ENCODE measurements at places on chromosomes 1 and 21. TPM values are rescaled to one million over a fixed set of nuclear protein-coding genes. Genes with fewer than 3 reads are reported as not detected.

GRCh38 chr1:88327391-88328267 is 356.4 kb upstream of the PKN2 start:
- no peak overlapping the region for H3K4me3 ChIP-seq
- H3K27ac ChIP-seq = no peak overlapping the region
- no peaks in the 10 kb centered on the region for H3K27me3 ChIP-seq
- DNase-seq = no peak
- H3K36me3 ChIP-seq = no peaks in the 10 kb centered on the region
- H3K4me1 ChIP-seq = peaks cover 15% of the 10 kb centered on the region

- H3K27ac ChIP-seq = no peak overlapping the region
- no peaks in the 10 kb centered on the region for H3K27me3 ChIP-seq
- no peak overlapping the region for H3K4me3 ChIP-seq
- no peak for DNase-seq
- H3K4me1 ChIP-seq = no peaks in the 10 kb centered on the region
- H3K36me3 ChIP-seq = no peaks in the 10 kb centered on the region
Observed at GRCh38 chr21:23639721-23640120, 1967.6 kb downstream of the MRPL39 start.

DNA sequence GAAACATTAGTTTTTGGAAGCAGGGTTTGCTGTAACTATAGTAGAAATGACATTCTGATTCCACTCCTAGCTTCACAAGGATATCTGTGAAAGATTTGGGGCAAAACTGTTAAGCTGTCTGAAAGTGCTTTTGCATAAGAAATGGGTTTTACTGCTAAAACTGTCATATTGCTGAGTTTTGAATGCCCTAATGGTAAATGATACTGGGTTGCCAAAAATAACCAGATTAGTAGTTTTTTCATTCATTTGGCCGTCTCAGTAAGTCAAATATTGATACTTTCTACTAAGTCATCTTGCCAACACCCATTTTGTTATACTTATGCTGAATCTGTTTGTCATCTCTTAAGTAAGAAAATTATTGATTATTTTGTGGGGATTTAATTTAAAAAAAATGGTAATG is 399 bp upstream of the PTPRC start:
- H3K27ac ChIP-seq = no peak overlapping the region
- H3K27me3 ChIP-seq = no peaks in the 10 kb centered on the region
- no peaks in the 10 kb centered on the region for H3K4me1 ChIP-seq
- H3K4me3 ChIP-seq = no peak overlapping the region

GRCh38 chr1:156904187-156904959 is 10.9 kb downstream of the PEAR1 start:
- peaks cover 28% of the 10 kb centered on the region for H3K36me3 ChIP-seq
- peaks cover 77% of the 10 kb centered on the region for H3K4me1 ChIP-seq
- peak overlapping the region; percentile 26 for H3K27ac ChIP-seq
- H3K27me3 ChIP-seq = no peaks in the 10 kb centered on the region

- no peaks in the 10 kb centered on the region for H3K4me1 ChIP-seq
- H3K4me3 ChIP-seq = no peak overlapping the region
- peaks cover 71% of the 10 kb centered on the region for H3K27me3 ChIP-seq
- no peak for DNase-seq
Observed at GRCh38 chr1:5430136-5430535, 562.1 kb downstream of the NPHP4 start.

- no peak for DNase-seq
- H3K4me3 ChIP-seq = peak overlapping the region; percentile 43
- H3K27ac ChIP-seq = no peak overlapping the region
- peaks cover 5% of the 10 kb centered on the region for H3K4me1 ChIP-seq
- no peaks in the 10 kb centered on the region for H3K36me3 ChIP-seq
- H3K27me3 ChIP-seq = no peaks in the 10 kb centered on the region
Observed at GRCh38 chr1:94883691-94884090, 43.2 kb downstream of the CNN3 start.

DNA sequence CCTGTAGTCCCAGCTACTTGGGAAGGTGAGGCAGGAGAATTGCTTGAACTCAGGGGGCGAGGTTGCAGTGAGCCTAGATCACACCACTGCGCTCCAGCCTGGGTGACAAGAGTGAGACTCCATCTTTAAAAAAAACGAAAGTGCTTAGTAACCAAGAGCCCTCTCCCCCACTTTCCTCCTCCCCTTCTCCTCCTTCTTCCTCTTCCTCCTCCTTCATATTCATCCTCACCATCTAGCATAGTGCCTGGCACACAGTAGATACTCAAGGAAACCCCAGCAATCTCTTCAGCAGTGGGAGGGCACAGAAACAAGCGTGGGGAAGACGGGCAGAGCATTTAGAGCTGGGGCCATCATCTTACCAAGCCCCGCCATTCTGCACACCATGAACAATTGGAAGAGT is 119.4 kb upstream of the SLC45A1 start:
- DNase-seq = no peak
- no peak overlapping the region for H3K4me3 ChIP-seq
- H3K36me3 ChIP-seq = no peaks in the 10 kb centered on the region
- no peak overlapping the region for H3K27ac ChIP-seq
- H3K27me3 ChIP-seq = no peaks in the 10 kb centered on the region

DNA sequence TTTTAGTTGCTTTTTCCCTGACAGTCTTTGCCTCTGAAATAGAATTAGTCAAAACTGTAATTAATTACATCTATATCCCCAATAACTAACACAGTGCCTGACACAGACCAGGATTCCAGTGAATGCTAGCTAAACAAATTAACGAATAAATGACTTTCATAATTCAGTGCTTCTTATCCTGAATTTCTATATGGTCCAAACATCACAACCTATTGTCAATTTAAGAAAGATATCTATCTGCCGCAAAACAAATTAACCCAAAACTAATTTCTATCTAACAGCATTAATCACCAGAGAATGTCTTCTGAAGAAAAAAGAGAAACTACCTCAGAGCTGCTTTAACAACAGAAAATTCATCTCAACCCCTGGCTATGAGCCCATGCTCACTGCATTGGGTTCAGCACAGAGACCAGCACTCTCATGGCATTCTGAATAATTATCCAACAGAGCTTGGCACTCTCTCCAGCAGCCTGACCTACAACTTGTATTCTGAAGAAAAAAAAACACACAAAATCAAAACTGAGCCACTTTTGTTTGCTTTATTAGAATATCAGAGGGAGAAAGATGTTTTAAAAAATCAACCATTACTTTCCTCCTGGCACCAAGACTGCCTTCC is 547.3 kb upstream of the BEND5 start:
- no peaks in the 10 kb centered on the region for H3K27me3 ChIP-seq
- H3K36me3 ChIP-seq = no peaks in the 10 kb centered on the region
- no peak overlapping the region for H3K27ac ChIP-seq
- H3K4me3 ChIP-seq = no peak overlapping the region
- no peaks in the 10 kb centered on the region for H3K4me1 ChIP-seq

DNA sequence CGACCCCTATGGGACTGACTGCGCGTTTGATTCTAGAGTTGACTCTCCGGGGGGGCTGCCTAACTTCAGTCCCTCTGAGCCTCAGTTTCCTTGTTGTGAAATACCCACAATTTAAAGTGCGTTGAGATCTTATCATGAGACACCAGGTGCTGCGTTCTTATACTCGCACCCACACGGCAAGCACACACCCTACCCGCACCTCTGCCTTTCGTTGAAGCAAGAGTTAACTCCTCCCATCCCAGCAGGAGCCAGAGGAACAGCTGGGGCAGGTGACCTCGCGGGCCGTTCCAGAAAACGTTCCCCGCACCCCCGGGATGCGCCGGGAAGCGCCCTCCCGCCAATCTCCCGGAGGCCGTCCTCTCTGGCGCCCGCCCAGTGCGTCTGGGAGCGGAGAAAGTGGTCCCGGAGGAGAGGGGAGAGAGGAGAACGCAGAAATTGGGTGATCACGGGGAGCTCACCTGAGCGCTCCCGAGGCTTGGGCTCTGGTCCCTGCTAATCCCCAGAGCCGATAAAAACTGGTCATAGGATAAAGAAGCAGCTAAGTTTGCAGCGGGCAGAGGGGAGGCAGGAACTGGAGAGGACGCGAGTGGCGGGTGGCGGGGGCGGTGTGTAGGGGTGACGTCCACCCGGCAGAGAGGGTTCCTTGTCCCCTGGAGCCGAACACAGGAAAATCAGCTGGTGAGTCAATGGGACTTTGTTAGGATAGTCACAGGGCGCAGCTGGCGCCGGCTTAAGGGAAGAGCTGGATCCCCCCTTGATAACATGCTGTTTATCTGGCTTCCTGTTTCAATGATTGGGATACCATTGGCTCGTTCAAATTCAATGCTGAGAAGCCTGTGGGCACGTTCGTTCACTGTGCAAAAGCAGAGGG is 869 bp downstream of the NAV1 start:
- peak; percentile 63 for DNase-seq
- no peaks in the 10 kb centered on the region for H3K36me3 ChIP-seq
- peak overlapping the region; percentile 86 for H3K27ac ChIP-seq
- no peaks in the 10 kb centered on the region for H3K27me3 ChIP-seq

- H3K4me3 ChIP-seq = no peak overlapping the region
- no peaks in the 10 kb centered on the region for H3K27me3 ChIP-seq
- no peak for DNase-seq
Observed at GRCh38 chr1:55894521-55894920, 679.4 kb upstream of the USP24 start.

GRCh38 chr1:25618433-25618808 is 1.8 kb downstream of the MAN1C1 start:
- peak overlapping the region; percentile 84 for H3K27ac ChIP-seq
- H3K4me3 ChIP-seq = peak overlapping the region; percentile 92

GRCh38 chr1:26291433-26291832 is 11.5 kb downstream of the SH3BGRL3 start:
- H3K27ac ChIP-seq = no peak overlapping the region
- H3K36me3 ChIP-seq = no peaks in the 10 kb centered on the region

GRCh38 chr1:116586741-116587143 is 15.9 kb upstream of the CD58 start:
- H3K36me3 ChIP-seq = no peaks in the 10 kb centered on the region
- no peak overlapping the region for H3K4me3 ChIP-seq
- H3K27me3 ChIP-seq = no peaks in the 10 kb centered on the region
- DNase-seq = no peak
- H3K27ac ChIP-seq = no peak overlapping the region

GRCh38 chr1:51916587-51917405 is 38.3 kb upstream of the NRDC start:
- no peaks in the 10 kb centered on the region for H3K4me1 ChIP-seq
- no peak for DNase-seq
- H3K27me3 ChIP-seq = no peaks in the 10 kb centered on the region
- H3K4me3 ChIP-seq = no peak overlapping the region

- no peak within 1 kb of the TSS for H3K4me3 ChIP-seq
- H3K4me1 ChIP-seq = no peaks in the 10 kb centered on the region
- H3K27ac ChIP-seq = no peak within 1 kb of the TSS
Observed at GRCh38 chr1:152707860-152708259, at the start of gene LCE4A. LCE4A (plus strand) TSS chr1:152708160; CDS start chr1:152709076, 916 bp downstream.

- no peak overlapping the region for H3K4me3 ChIP-seq
- H3K27me3 ChIP-seq = no peaks in the 10 kb centered on the region
- H3K4me1 ChIP-seq = no peaks in the 10 kb centered on the region
- no peak overlapping the region for H3K27ac ChIP-seq
- no peaks in the 10 kb centered on the region for H3K36me3 ChIP-seq
Observed at GRCh38 chr1:64093941-64094340, 109.5 kb upstream of the UBE2U start.

- peaks cover 9% of the 10 kb centered on the region for H3K4me1 ChIP-seq
- DNase-seq = peak; percentile 43
- H3K4me3 ChIP-seq = peak overlapping the region; percentile 90
- H3K27ac ChIP-seq = peak overlapping the region; percentile 99
Observed at GRCh38 chr1:221740993-221741702, 741 bp downstream of the DUSP10 start.

DNA sequence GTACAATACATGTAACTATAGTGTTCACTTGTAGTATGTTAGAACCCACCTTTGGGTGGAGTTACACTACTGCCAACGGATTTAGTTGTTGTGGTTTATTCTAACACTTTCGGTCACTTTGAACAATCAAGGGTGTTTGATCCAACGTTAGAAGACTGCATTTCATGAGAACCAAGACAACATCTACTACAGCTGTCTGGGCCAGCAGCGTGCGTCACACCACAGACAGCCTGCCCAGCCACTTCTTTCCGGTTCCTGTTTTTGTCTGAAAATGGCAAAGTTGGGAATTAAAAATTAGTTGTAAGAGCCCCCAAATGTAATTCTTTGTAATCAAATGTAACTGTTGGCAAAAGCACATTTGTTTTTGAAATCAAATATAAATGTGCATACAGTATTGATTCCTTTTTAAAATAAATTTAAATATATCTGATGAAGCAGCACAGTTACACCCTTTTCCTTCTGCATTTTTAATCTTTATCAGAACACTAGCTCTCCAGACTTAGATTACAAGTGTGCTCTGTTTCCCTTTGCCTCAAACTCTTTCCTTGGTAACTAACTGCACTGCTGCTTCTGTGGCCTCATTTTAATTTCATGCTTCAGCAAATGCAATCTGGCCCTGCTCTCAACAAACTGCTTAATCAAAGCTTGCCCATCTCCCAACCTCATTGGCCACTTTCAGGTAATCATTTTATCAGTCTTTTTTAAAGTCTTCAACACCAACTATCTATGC is 86.6 kb upstream of the DPH5 start:
- DNase-seq = peak; percentile 62
- H3K4me3 ChIP-seq = no peak overlapping the region
- no peaks in the 10 kb centered on the region for H3K27me3 ChIP-seq
- peaks cover 21% of the 10 kb centered on the region for H3K4me1 ChIP-seq

DNA sequence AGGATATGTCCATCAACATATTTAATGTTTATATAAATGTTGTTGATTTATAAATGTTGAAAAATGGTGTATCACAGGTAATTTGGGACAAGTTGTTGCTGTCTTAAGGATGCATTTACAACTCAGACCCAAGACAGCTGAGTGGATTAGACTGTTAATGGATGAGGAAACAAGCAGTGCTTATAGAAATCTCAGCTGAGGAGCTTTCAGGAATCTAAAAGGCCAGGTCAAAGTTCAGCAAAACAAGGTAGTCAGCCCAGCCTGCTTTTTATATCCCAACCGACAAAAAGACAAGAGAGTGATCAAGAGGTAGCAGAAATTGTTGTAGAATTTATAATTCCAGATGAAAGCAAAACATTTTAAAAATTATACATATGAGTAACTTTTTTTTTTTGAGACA is 16.6 kb upstream of the USP1 start:
- no peaks in the 10 kb centered on the region for H3K36me3 ChIP-seq
- DNase-seq = no peak
- H3K27me3 ChIP-seq = no peaks in the 10 kb centered on the region
- no peak overlapping the region for H3K27ac ChIP-seq
- H3K4me1 ChIP-seq = no peaks in the 10 kb centered on the region

RNU1-4 gene
- not detected for polyA plus RNA-seq

AIM2 gene
- polyA plus RNA-seq = 0.38 TPM

DDR2 gene
- 7.4 TPM for polyA plus RNA-seq

UBL4B gene
- polyA plus RNA-seq = not detected

BEST4 gene
- polyA plus RNA-seq = 0.11 TPM

CR1L gene
- polyA plus RNA-seq = not detected

All from heart left ventricle (tissue), 16 donors.